PC-3 (cell line): ENCODE measurements at places on chromosomes 1 and 21. TPM values are rescaled to one million over a fixed set of nuclear protein-coding genes. Genes with fewer than 3 reads are reported as not detected.
A peak's percentile ranks its signal among the peaks of the same experiment; 100 is the strongest.

Gene ZNF124
- total RNA-seq = 19.9 and 22.2 TPM in 2 replicates

Gene TMEM54
- total RNA-seq = 175 and 194 TPM in 2 replicates

Gene C8B
- total RNA-seq = not detected in 2 replicates

Gene SPRR2B
- not detected in 2 replicates for total RNA-seq

DNA sequence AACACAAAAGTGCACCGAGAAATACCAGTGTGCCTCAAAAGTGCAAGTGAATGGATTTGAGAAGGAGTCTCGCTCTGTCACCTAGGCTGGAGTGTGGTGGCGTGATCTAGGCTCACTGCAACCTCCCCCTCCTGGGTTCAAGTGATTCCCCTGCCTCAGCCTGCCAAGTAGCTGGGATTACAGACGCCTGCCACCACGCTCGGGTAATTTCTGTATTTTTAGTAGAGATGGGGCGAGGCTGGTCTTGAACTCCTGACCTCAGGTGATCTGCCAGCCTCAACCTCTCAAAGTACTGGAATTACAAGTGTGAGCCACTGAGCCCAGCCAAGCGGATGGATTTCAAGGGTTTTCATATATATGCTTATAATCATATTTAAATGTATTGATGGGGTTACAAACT lies 35.8 kb downstream of the PRRX1 start:
- no peaks in the 10 kb centered on the region for H3K27me3 ChIP-seq
- DNase-seq = no peak
- no peak overlapping the region for H3K27ac ChIP-seq

DNA sequence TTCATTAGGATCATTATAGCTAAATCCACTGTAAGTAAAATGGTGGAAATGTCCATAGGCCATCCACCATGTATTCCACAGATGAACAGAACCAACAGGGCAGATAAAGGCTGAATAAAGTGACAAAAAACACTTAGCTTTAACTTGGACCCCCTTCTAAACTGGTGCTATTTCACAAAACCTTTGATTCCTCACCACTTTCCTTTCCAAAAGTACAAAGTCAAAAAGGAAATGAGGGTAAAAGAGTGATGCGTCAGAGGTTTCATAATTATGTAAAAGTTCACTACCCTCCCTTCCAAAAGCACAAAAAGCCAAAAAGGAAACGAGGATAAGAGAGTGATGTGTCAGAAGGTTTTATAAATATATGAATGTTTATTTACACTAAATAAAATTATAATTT lies 172.2 kb downstream of the TBX15 start:
- H3K27me3 ChIP-seq = peaks cover 7% of the 10 kb centered on the region; the same call in 1 of the 2 replicates
- no peak overlapping the region for H3K27ac ChIP-seq
- 0 out of 2 replicates have a peak, but pooled peaks cover 6% of the 10 kb centered on the region for H3K4me1 ChIP-seq
- no peak overlapping the region for H3K4me3 ChIP-seq

- no peaks in the 10 kb centered on the region for H3K36me3 ChIP-seq
- no peak for DNase-seq
- H3K27ac ChIP-seq = no peak overlapping the region
- no peaks in the 10 kb centered on the region for H3K4me1 ChIP-seq
These were observed 390.0 kb downstream of the DISC1 start for GRCh38 chr1:232016616-232017015.

DNA sequence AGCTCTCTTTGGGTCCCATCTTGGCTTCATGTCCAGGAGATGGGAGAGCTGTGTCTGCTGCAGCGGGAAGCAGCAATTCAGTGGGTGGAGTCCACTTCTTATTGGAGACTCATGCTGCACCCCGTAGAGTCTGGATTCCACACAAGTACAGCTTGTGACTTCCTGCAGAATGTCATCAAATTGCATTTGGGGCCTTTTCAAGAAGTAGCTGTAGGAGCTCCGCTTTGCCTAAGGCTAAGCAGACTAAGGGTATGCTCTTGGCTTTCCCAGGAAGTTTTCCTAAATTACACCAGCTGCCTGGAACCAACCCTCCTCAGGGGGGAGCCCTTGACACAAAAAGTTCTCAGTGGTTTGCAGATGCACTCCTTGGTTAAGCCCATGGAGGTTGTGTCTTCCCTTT lies 5.7 kb upstream of the MOB3C start:
- H3K27me3 ChIP-seq = no peaks in the 10 kb centered on the region
- H3K27ac ChIP-seq = peak overlapping the region; percentile 74
- H3K4me3 ChIP-seq = peak overlapping the region; percentile 21; the same call in 1 of the 2 replicates
- no peaks in the 10 kb centered on the region for H3K36me3 ChIP-seq
- peaks cover 24% of the 10 kb centered on the region for H3K4me1 ChIP-seq

DNA sequence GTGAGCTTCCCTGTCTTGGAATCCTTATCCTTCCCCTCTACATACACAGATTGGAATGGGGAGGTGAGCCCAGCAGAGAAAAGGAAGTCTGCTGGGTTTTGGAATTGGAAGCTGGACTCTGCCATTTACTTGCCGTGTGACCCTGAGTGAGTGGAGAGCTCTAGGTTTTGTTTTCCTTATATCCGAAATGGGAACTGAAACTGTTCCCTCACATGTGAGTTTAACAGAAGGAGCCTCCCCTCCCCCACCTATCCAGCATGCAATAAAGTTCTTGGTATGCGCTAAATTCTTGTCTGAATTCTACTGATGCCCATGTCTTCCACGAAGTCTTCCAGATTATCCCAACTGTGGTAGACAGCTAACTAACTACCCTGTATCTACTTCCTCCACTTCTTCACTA lies 58.7 kb downstream of the NENF start:
- no peaks in the 10 kb centered on the region for H3K27me3 ChIP-seq
- H3K4me3 ChIP-seq = no peak overlapping the region
- H3K36me3 ChIP-seq = no peaks in the 10 kb centered on the region
- peaks cover 24% of the 10 kb centered on the region for H3K4me1 ChIP-seq
- no peak overlapping the region for H3K27ac ChIP-seq

- H3K27me3 ChIP-seq = no peaks in the 10 kb centered on the region
- no peaks in the 10 kb centered on the region for H3K36me3 ChIP-seq
- H3K4me3 ChIP-seq = no peak overlapping the region
- no peak overlapping the region for H3K27ac ChIP-seq
- no peaks in the 10 kb centered on the region for H3K4me1 ChIP-seq
These were observed 2.0 kb downstream of the KCNE2 start for GRCh38 chr21:34365809-34366208.

- H3K36me3 ChIP-seq = no peaks in the 10 kb centered on the region
- H3K27ac ChIP-seq = no peak overlapping the region
- peaks cover 25% of the 10 kb centered on the region for H3K27me3 ChIP-seq
- no peak for DNase-seq
- no peak overlapping the region for H3K4me3 ChIP-seq
These were observed 199.3 kb upstream of the GALNT2 start for GRCh38 chr1:229867726-229868125.

DNA sequence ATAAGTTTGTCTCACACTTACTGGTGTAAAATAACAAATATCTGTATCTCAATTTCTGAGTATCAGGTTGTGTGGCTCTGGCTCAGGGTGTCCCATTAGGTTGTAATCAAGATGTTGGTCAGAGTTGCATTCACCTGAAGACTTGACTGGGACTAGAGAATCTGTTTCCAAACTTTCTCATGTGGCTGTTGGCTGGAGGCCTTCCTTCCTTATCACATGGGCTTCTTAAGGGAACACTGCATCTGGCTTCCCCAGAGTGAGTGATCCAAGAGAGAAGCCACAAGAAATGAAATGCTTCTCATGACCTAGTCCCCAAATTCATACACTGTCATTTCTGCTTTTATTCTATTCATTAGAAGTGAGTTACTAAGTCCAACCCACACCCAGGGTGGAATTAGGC lies 568.4 kb upstream of the CAMK1G start:
- H3K4me3 ChIP-seq = no peak overlapping the region
- H3K27me3 ChIP-seq = no peaks in the 10 kb centered on the region
- H3K4me1 ChIP-seq = no peaks in the 10 kb centered on the region
- H3K36me3 ChIP-seq = no peaks in the 10 kb centered on the region
- DNase-seq = no peak

- H3K27me3 ChIP-seq = no peaks in the 10 kb centered on the region
- H3K4me3 ChIP-seq = no peak overlapping the region
- H3K4me1 ChIP-seq = no peaks in the 10 kb centered on the region
- no peak for DNase-seq
- H3K36me3 ChIP-seq = no peaks in the 10 kb centered on the region; the same call in 1 of the 2 replicates
- no peak overlapping the region for H3K27ac ChIP-seq
These were observed 11.7 kb downstream of the CSF1 start for GRCh38 chr1:109922326-109922725.

DNA sequence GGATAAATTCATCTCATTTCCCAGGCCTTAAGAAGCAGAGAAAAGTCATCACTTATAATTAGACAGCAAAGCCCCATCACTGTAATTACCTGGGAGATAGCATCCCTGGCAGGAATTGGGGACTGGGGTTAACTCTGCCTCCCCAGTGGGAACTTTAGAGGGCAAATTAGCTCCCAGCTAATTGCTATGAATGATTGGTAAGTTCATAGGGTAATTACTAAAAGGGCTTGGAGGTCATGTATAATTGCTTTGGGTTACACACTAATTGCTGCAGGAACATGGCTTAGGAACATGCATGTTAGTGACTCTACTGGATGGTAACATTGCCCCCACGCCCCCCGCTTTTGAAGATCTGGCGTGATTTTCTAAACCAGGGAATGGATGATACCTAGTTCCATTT lies 64.8 kb downstream of the UBE2T start:
- H3K27me3 ChIP-seq = no peaks in the 10 kb centered on the region
- H3K4me3 ChIP-seq = no peak overlapping the region
- H3K36me3 ChIP-seq = no peaks in the 10 kb centered on the region
- peaks cover 25% of the 10 kb centered on the region for H3K4me1 ChIP-seq
- DNase-seq = no peak

DNA sequence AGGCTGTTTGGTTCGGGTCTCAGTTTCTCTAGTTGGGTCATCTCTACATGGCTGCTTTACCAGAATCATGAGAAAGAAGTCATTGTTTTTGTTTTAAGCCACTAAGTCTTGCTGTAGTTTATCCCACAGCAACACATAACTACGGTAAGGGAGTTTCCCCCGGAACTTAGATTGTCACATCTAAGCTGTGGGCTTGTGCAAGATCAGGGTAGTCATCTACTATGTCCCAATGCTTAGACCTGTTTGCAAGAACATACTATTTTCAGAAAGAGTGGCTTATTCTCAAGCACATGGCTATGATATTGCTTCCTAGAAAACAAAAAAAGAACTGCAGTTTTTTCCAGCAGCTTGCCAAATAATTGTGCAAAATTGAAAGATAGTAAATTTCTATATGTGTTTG lies 18.0 kb upstream of the OLIG2 start:
- no peak overlapping the region for H3K4me3 ChIP-seq
- H3K27ac ChIP-seq = no peak overlapping the region
- H3K4me1 ChIP-seq = peaks cover 12% of the 10 kb centered on the region

DNA sequence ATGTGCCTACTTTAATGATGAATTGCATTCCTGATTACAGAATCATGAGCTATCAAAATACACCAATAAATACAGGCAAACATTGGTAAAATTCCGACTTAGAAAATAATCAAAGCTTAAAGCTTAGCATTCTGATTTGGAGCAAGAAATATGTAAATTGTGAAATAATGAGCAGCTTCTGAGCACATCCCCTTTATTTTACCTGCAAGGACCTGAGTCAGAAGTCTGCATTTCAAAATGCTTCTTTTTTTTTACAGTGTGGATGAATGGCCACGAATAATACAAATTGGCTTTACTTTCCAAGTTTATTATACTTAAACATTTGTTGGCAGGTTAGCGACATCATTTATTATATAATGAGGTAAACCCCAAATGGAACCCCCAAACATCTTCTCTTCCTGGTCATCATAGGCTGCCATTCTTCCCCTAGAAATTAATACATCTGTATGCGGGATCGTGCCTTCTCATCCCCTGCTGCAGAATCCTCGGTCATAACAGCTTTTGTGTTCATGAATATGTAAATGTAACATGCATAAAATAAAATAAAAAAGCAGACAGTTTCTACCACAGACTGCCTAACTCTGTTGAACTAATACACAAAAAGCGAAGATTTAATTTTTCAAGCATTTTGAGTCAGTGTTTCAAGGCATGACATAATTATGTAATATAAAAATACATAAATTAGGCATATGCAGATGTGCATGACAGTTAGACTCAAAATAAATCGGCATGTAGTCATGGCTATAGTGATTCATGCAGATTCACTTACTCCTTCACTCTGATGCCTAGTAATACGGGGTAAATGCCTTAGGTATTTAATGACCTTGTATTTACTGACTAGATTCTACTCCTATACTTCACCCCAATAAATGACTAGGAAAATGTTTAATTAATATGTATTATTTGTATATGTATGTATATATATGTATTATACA lies 339.7 kb downstream of the USP25 start:
- DNase-seq = no peak
- no peak overlapping the region for H3K27ac ChIP-seq
- H3K4me1 ChIP-seq = peaks cover 7% of the 10 kb centered on the region
- H3K36me3 ChIP-seq = no peaks in the 10 kb centered on the region

- DNase-seq = no peak
- peaks cover 6% of the 10 kb centered on the region; the same call in 1 of the 2 replicates for H3K4me1 ChIP-seq
- no peak overlapping the region for H3K27ac ChIP-seq
- no peak overlapping the region for H3K4me3 ChIP-seq
These were observed 472.3 kb upstream of the B3GALT2 start for GRCh38 chr1:193658691-193659090.

DNA sequence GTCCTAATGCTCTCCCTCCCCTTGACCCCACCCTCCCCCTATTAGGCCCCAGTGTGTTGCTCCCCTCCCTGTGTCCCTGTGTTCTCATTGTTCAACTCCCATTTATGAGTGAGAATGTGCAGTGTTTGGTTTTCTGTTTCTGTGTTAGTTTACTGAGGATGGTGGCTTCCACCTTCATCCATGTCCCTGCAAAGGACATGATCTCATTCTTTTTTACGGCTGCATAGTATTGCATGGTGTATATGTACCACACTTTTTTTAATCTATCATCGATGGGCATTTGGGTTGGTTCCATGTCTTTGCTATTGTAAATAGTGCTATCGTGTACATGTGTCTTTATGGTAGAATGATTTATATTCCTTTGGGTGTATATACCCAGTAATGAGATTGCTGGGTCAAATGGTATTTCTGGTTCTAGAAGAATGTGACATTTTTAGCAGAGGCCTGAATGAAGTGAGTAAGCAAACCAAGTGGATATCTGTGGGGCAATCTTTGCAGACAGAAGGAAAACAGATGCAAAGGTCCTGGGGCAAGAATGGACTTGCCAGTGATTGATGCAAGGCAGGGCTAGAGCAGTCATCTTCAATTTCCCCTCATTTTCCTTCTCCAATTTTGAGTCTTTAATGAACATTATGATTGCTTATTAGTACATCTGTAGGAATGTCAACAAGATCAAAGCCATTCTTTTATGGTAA lies 50.2 kb downstream of the UBE4B start:
- H3K27ac ChIP-seq = no peak overlapping the region
- H3K36me3 ChIP-seq = peaks cover 4% of the 10 kb centered on the region; the same call in 1 of the 2 replicates
- no peak for DNase-seq
- H3K4me3 ChIP-seq = no peak overlapping the region
- H3K4me1 ChIP-seq = no peaks in the 10 kb centered on the region

DNA sequence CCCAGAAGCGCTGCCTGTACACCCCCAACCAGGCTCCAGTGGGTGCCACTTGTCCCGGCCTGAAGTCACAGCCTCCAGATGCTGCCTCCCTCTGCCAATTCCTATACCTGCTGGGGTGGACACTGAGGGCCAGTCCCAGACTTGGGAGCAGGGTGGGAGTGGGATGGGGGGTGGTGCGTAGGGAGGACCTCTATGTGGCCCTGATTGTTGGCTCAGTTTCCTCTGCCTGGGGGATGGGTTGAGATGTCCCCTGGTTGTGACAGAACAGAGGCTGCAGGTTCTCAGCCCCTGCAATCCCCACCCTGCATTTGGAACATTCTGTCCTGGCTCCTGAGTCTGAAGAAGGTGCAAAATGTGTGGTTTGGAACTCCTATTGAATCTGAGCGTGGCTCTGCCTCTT lies 27.2 kb downstream of the RAB7B start:
- no peak overlapping the region for H3K27ac ChIP-seq
- H3K4me3 ChIP-seq = no peak overlapping the region
- H3K4me1 ChIP-seq = no peaks in the 10 kb centered on the region
- DNase-seq = no peak
- H3K36me3 ChIP-seq = no peaks in the 10 kb centered on the region
